Stimulated activated CD4-positive, alpha-beta T cell treated with anti-CD3 and anti-CD28 coated beads, TNF-alpha, amount 100 ng/mL, for 24 hours (primary cell): ENCODE measurements at places on chromosomes 5 and 9.
A peak's percentile ranks its signal among the peaks of the same experiment; 100 is the strongest.

DNA sequence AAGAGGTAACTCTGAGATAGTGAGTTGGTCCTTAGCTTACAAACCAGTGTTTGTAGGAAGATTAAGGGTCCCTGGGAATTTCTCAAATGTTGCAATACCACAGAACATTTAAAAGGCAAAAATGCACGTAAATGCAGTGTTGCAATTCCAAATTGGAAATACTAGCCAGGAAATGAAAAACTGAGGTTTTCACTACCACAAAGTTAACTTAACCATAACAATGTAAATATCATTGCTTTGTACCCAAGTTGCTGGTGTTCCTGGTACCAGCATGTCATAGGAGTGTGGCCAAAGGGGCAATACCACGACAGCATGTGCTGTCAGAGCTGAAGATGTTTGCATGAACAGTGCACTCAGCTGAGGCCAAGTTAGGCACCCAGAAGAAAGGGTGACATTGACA is 382.9 kb downstream of the GLIS3 start:
- no peak for DNase-seq

GRCh38 chr9:91549177-91549576 is 125.5 kb upstream of the NFIL3 start:
- no peak for DNase-seq

GRCh38 chr5:93611976-93612854 is 29.2 kb downstream of the NR2F1 start:
- no peak for DNase-seq

GRCh38 chr9:127370672-127371648 is 26.0 kb upstream of the SLC2A8 start:
- no peak for DNase-seq

- no peak for DNase-seq
Measured at GRCh38 chr5:73897893-73898292, 271.9 kb downstream of the ARHGEF28 start.

DNA sequence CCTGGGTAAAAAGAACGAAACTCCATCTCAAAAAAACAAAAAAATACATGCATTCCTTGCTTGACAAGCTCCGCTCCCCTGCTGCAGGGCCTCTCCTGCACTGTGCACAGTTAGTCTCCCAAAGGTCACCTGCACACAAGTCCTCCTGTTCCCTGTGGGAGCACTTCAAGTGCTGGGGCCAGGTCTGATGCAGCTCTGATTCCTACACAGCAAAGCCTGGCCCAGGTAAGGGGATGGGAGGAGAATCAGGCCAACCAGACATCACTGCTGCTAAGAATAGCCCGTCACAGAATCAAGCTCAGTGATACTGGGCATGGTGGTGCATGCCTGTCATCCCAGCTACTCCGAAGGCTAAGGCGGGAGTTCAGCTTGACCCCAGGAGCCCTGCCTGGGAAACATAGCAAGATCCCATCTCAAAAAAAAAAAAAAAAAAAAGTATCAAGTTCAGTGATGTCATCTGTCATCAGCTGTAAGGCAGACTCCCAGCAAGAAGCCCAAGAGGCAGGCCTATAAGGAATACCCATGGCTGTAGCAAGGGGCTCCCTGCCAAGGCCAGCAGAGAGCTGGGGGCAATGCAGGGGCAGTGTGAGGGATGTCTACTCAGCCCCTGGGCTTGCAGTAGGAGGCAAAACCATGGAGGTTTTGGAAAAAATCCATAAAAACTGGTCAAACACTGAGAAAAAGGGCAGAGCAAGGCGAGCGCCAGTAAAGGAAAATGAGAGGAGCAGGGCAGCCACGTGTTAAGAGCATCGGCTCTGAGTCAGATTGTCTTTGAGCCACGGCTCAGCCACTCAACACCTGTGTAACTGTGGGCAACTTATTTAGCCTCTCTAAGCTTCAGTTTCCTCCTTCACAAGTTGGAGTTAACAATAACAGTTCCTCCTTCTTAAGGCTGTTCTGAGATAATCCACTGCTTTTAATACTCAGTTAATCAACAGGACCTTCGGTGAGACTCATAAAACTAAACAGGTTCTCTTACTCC is 3.2 kb downstream of the TPM2 start:
- no peak for DNase-seq

GRCh38 chr9:136484153-136485048 is 1.6 kb upstream of the SEC16A start:
- DNase-seq: no peak

- DNase-seq: no peak
Measured at GRCh38 chr5:36040651-36041536, 25.8 kb downstream of the UGT3A2 start.

DNA sequence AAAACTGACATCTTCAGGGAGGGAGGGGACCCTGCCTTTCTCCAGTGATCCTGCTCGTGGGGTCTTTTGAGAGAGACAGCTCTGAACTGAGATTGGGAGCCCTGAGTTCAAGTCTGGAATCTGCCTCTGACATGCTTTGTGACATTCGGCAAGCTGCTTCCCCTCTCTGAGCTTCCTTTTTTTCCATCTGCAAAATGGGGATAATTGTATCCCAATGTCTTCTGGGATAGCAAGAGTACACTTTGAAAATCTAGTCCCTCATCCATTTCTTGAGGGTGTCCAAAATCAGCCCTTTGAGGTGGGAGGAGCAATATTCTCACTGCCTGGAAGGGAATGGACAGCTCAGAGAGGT is 186.3 kb downstream of the RGS3 start:
- DNase-seq: no peak

DNA sequence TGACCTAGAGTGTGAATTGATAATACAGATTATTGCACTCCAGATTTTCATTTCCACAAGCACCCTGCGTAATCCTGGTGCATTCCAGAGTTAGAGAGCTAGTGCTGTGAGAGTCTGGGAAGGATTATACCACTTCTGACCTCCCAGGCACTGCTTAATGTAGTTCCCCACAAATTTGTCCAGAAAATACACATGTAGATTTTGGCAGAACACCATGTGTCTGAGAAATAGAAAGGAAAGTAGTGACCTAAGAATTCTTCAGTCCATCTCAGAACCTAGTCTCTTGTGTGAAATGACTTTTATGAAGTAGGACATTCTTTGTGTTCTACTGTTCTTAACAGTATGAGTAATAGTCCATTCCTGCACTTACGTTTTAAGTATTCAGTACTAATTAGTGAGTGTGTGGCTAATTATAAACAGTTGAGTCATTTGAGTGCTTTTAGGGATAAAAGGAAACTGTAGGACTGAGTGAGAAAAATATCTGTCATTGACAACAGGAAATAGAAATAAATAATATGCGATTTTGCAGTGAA is 27.8 kb upstream of the PTPDC1 start:
- no peak for DNase-seq

GRCh38 chr5:42436051-42436450 is 12.8 kb downstream of the GHR start:
- no peak for DNase-seq

GRCh38 chr5:112684737-112685136 is 52.9 kb upstream of the APC start:
- no peak for DNase-seq

DNA sequence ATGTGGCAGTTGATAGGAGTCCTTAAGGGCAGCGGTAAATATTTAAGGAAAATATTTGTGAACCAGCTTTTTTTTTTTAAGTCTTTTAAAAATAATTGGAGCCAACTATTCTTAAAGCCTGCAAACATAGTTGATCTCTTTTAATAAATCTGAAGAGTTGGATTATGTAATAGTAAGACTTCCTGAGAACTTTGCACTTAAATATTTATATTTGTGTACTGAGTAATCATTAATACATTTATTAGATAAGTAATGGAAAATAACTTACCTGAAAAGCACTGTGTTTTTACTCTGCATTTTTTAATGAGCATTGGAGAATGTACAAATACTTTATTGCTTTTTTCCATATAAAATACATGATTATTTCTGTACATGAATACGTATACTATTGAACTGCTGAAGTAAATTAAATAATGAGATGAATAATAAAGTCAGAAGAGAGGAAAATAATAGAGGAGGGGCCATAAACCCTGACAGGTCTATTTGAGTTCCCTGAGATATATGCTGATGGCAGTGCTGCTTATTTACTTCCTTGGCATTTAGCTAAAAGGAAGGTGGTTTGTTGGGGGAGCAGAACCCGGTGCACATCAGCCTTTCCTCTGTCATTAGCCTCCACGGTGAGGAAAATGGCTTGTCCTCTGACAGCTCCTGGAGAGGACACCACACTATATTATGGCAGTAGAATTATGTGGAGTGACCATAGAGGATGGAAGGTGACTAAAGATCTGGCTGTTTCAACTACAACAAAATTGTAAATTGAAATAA is 148.0 kb downstream of the ZSWIM6 start:
- DNase-seq: no peak

DNA sequence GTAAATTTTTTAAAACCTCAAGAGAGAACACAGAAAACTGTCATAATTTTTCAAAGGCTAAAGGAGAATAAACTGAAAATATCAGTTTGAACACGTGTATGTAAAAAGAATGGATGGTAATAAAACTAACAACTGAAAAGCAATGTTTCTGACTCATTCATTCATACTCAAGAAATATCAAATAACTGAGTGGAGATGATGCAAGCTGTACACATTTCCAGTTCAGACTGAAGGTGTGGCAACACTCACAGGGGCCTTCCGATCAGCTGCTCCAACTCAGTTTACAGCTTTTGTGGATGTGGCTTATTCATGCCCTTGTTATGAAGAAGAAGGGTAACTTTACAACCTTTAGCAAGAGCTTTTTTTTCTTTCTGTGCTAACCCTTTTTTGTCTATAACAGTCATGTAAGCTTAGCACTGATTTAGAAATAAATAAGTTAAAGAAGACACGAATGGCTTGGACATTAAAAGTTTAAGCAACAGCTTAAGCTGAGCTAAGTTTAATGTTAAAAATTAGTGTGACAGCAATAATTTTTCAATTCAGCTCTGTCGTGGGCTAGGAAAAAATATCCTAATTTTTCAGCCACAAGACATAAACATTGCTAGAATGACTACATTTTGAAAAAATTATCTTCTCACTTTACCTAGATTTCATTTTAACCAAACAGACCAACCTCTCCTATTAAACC is 453.5 kb downstream of the RAB3C start:
- DNase-seq: no peak

- no peak for DNase-seq
Measured at GRCh38 chr5:44664711-44665100, 144.0 kb upstream of the MRPS30 start.

- no peak for DNase-seq
Measured at GRCh38 chr9:106350777-106351176, 512.2 kb upstream of the ZNF462 start.

- no peak for DNase-seq
Measured at GRCh38 chr5:132714456-132715307, 22.7 kb downstream of the KIF3A start.

DNA sequence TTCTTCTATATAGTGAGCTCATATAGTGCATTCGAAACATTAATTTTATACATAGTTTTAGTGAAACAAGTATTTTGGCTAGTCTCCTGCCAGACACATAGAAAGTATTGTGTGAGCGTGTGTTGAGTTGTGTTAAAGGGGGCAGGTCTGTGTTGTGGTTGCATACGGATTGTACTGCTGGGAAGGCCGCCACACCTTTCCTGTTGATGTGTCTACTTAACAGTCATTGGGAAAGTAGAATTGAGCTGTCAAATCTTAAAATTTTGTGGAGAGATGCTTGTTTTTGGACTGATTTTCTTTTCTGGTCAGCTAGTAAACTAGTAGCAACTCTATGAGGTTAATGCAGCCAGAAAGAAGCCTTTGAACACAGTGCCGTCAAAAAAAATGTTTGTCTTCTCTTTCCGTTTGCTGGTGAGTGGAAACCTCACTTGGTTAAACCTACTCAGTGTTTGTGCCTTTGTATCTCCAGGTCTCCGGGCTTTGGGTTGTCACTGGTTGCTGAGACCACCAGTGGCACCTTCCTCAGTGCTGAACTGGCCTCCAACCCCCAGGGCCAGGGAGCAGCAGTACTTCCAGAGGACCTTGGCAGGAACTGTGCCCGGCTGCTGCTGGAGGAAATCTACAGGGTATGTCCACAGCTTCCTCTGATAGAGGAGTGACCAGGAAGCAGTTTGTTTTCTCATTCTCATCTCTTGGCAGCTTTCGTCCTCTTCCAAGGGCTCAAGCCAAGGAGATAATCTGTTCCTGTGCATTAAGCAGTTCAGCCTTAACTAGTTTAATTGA is 51.5 kb downstream of the RCL1 start:
- no peak for DNase-seq

DNA sequence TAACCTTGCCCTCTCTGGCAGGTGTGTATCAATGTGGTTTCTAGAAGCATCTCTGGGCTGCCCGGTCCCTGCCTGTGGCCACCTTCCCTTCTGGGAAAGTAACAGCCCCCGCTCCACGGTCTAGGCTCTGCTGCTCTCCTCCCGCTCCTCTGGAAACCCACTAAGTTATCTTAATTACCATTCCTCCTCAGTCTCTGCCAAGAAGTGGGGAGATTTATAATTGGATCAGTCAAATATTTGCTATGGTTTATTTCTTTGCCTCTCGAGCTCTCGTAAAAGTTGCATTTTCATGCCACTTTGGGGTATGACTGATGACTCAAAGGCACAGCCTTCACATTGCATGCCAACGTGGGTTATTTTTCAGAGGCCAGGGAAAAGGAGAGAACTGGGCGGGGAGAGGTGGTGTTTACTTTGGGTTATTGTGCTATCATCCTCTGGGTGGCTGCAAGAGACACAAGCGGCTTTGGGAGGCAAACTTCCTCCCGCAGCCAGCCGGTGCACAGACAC is 205.3 kb upstream of the WWC1 start:
- DNase-seq: no peak

DNA sequence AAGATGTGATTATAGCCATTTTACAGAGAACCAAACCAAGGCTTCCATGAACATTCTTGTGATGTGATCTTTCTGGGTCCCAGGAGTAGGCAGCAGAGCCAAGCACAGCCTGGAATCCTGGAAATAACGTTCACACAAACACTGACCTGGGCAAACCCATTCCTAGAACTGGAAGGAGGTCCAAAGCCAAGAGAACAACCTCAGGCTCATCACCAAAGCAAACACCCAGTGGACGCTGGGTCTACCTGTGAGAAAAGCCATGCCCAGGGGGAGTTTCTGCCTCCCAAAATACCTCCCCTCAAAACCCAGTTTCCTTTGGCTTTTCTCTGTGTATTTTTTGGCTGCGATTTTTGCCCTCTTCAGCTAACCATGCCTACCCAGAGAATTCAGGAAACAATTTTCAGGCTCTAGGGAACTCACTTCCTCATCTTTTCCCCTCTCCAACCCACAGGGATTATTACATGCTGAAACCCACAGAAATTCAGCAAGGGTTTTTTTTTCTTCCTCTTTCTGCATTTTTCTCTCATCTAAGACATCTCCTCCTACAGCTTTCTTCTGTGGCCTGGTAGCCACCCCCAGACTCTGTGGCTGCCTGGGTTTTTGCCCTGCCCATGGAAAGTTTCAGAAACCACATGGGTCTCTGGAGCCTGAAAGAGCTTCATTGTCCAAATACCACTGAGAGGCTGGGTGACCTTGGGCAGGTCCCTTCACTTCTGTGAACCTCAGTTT is 75.0 kb downstream of the TNC start:
- peak; percentile 42 for DNase-seq

DNA sequence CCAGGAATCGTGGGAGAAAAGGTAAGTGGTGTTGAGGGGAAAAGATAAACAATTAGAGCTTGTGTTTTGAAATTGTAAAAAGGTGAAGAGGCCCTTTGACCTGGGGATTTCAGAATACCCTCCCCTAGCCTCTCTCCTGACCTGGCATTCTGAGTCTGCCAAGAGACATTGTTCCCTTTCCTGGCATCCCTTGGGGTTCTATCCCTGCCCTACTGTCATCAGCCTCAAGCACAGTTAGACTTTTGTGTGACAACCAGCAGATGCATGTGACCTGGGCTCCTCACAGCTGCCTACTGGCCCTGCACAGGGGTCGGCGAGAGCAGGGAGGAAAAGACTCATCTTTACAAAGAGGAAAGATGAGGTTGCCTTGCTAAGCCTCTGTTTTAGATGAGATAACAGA is 72.2 kb upstream of the ORM1 start:
- no peak for DNase-seq

GRCh38 chr5:117455236-117456233 is 880.9 kb upstream of the SEMA6A start:
- no peak for DNase-seq
